ENCODE measurements at places on chromosomes 13 and 19.

GRCh38 chr13:78576261-78576660, 27.1 kb downstream of the POU4F1 start:
- no peak for DNase-seq

DNA sequence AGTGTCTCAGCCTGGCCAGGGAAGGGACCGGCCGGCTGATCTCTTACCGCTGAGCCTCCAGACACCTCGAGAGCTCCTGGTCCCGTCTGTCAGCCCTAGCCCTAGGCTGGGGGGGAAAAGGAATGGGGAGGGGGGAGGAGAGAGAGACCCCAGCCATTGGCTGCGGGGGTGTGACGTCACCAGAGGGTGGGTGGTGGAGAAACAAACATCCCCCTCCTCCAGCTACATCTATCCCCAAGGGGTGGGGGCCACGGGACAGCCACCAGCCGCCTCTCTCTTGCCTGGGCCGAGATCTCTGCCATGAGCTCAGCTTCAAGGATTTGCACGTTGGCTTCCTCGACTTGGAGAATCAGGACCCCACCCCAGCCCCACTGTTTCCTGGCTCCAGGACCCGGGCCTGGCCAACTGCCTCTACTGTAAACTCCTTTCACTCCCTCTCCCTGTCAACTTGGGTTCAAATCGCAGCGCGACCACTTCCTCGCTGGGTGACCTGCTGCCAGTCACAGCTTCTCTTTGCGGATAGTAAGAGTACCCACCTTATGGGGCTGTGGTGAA, at the start of gene PRX:
PRX (minus strand) TSS at position 88 of the 555 bp plus-strand sequence. CDS start 5,446 bp downstream, outside the sequence.
- DNase-seq: no peak

DNA sequence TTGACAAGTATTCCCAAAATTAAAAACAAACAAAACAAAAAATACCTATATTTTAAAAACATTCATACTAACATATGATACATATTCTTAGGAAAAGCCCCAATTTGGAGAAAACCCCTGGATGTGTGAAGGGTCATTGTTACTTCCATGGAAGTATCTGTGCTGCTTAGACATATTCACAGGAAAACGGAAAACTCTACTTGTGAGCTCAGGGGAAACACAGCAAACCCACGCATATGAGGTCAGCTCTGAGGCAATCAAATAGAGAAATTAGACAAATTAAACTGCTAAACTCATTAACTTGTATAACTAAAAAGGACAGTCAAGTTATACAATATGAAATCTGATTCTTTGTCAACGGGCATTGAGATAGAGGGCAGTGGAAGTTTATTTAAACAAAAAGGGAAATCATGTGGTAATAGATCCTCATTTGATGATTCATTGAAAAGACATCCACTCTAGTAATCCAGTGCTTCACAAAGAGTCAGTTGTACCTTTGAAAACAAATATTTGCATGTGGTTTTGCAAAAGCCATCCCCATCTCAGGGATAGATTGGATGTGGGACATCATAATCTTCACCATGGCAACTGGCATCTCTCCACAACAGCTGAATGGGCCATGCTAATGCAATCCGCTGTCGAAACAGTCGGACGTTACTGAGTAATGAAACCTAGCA, 423.4 kb downstream of the ITGBL1 start:
- DNase-seq: no peak

- DNase-seq: no peak
These were observed 27.3 kb upstream of the SLC7A10 start for GRCh38 chr19:33252971-33253370.

- no peak for DNase-seq
These were observed 11.9 kb upstream of the DHRS12 start for GRCh38 chr13:51815848-51816247.

DNA sequence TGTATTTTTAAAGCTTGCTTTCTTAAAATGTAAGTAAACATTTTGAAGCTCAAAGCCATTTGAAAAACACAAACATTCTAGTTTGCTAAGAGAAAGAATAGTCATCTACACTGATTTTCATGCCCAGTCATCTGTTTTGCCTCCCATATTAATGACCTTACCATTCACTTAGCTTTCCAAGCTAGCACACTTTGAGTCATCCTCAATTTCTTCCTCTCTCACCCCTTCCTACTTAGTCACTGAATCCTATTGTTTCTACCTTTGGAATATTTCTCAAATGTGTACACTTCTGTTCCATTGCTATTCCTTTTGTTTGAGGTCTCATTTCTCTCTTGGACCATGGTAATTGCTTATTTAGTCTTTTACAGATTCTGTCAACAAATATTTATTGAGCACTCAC, 7.3 kb upstream of the HS6ST3 start:
- DNase-seq: no peak

Data from stimulated activated CD4-positive, alpha-beta T cell treated with anti-CD3 and anti-CD28 coated beads, Interleukin-1b, Interleukin-23, amount 100 ng/mL, for 24 hours (primary cell).